ENCODE measurements at places on chromosomes 1 and 21. TPM values are rescaled to one million over a fixed set of nuclear protein-coding genes. Genes with fewer than 3 reads are reported as not detected.

The LIN28A gene
- polyA plus RNA-seq, result not detected

The AJAP1 gene
- polyA plus RNA-seq, result 0.13 TPM

The ADORA3 gene
- 4.6 TPM for polyA plus RNA-seq

The TCHHL1 gene
- polyA plus RNA-seq, result not detected

The FMO4 gene
- 4.8 TPM for polyA plus RNA-seq

The GCSAML gene
- polyA plus RNA-seq, result 0.81 TPM

The RUNX3 gene
- polyA plus RNA-seq, result 5.0 TPM

The MYOM3 gene
- 1.7 TPM for polyA plus RNA-seq

The TMOD4 gene
- 0.38 TPM for polyA plus RNA-seq

The SPATA21 gene
- 0.22 TPM for polyA plus RNA-seq

The PPIAL4G gene
- 0.01 TPM for polyA plus RNA-seq

The SLC9C2 gene
- 0.06 TPM for polyA plus RNA-seq

The CDK11A gene
- 232 TPM for polyA plus RNA-seq

The RGS18 gene
- polyA plus RNA-seq, result 0.48 TPM

GRCh38 chr1:109802901-109803561, 39.3 kb upstream of the EPS8L3 start:
- H3K36me3 ChIP-seq, result no peaks in the 10 kb centered on the region
- H3K27me3 ChIP-seq, result no peaks in the 10 kb centered on the region
- H3K4me1 ChIP-seq, result no peaks in the 10 kb centered on the region
- no peak overlapping the region for H3K4me3 ChIP-seq
- DNase-seq, result no peak

DNA sequence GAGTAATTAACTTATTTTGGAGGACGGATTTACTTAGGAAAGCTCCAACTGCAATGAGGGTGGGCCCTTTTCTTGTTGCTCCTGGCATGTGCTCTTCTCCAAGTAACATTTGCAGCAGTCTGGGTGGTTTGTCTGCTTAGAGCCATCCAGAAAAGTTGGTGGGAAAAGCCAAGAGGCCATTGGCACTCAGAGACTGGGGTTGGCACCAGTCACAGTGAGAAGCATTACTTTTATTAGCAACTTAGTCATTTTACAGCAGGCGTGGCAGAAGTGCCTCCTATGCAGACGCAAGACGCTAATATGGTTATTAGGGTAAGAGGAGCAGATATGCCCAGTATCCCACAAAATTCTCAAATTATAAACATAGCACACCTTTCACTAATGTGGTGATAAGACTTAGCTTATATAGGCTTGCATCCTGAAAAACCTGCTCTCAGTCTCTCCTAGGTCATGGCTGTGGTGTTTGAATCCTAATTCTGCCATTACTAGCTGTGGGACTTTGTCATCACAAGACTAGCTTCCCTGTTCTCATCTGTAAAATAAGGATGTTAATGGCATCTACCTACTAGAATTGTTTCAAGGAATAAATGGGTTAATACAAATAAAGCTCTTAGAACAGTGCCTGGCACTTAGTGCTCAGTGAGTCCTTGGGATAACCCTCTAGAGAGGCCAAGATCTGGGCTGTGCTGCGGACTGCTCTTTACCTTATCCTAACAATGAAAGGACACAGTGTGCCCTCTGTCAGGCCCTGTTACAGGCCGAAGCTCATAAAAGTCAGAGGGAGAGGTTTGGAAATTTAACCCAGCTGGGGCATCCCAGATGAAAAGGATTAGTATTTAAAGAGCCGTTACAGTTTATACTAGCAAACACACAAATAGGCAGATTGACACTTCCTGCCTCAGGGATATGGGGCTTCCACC, 154.6 kb downstream of the ROR1 start:
- H3K36me3 ChIP-seq, result no peaks in the 10 kb centered on the region
- no peak for DNase-seq
- no peaks in the 10 kb centered on the region for H3K27me3 ChIP-seq
- H3K27ac ChIP-seq, result no peak overlapping the region

- no peaks in the 10 kb centered on the region for H3K27me3 ChIP-seq
- no peaks in the 10 kb centered on the region for H3K36me3 ChIP-seq
- H3K4me1 ChIP-seq, result peaks cover 32% of the 10 kb centered on the region
- H3K27ac ChIP-seq, result no peak overlapping the region
- H3K4me3 ChIP-seq, result peak overlapping the region; percentile 43
- no peak for DNase-seq
Measured at GRCh38 chr1:159964144-159964543, 10.1 kb upstream of the SLAMF9 start.

DNA sequence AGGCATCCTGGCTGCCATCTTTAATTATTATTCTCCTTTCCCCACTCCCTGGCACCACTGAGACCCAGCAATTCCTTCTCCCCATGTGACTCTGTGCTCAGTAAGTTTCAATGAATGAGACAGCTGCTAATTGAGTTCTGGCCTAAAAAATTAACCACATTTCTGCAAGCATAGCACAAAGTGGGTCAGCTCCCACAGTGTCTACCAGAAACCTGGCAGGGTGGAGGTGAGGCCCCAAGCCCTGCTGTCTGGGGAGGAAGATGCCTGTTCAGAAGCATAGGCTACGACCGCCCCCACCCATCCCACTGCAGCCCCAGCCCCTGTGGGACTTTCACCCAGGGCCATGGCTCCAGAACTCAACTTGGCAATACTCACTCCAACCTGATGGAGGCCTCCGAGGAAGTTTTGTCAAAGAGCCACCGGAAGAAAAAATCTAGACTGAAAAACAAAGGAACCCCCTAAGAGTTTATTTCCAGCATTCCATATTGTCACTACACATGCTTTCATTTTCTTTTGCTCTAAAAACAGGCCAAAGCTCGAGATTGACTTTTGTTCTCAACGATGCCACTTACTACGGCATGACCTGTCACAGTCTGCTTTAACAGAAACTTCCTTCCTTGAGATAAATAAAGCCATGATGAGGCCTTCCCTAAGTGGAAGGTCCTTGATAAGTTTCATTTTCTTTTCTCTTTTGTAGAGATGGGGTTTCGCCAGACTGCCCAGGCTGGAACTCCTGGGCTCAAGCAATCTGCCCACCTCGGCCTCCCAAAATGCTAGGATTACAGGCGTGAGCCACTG, 26.5 kb downstream of the TMEM63A start:
- no peaks in the 10 kb centered on the region for H3K4me1 ChIP-seq
- H3K27me3 ChIP-seq, result no peaks in the 10 kb centered on the region
- H3K27ac ChIP-seq, result no peak overlapping the region

GRCh38 chr1:66686406-66686805, 65.9 kb upstream of the DYNLT5 start:
- H3K4me1 ChIP-seq, result no peaks in the 10 kb centered on the region
- DNase-seq, result no peak

- H3K27me3 ChIP-seq, result no peaks in the 10 kb centered on the region
- no peaks in the 10 kb centered on the region for H3K4me1 ChIP-seq
- no peak for DNase-seq
- no peak overlapping the region for H3K4me3 ChIP-seq
- peak overlapping the region; percentile 12 for H3K27ac ChIP-seq
Measured at GRCh38 chr1:227759341-227760300, 24.4 kb downstream of the SNAP47 start.

GRCh38 chr1:155093911-155094621, 15.4 kb downstream of the EFNA3 start:
- no peaks in the 10 kb centered on the region for H3K27me3 ChIP-seq
- peak; percentile 68 for DNase-seq
- no peak overlapping the region for H3K27ac ChIP-seq
- H3K36me3 ChIP-seq, result no peaks in the 10 kb centered on the region
- no peaks in the 10 kb centered on the region for H3K4me1 ChIP-seq

DNA sequence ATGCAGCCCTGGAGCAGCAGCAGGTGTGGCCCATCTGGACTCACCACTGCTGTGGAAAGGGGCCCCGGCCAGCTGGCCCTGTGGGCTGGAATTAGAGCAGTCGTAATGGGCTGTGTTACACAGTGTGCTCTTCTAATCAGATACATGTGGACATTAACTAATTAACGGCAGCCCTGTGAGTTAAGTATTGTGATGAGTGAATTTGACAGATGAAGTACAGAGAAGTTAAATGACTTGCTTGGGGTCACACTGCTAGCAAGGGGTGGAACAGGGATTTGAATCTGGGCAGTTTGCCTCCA, 58.6 kb downstream of the MDM4 start:
- no peak overlapping the region for H3K4me3 ChIP-seq
- H3K36me3 ChIP-seq, result no peaks in the 10 kb centered on the region

- no peaks in the 10 kb centered on the region for H3K4me1 ChIP-seq
- H3K27me3 ChIP-seq, result no peaks in the 10 kb centered on the region
- no peak overlapping the region for H3K27ac ChIP-seq
- no peak overlapping the region for H3K4me3 ChIP-seq
Measured at GRCh38 chr1:204114606-204115005, 37.2 kb downstream of the ETNK2 start.

DNA sequence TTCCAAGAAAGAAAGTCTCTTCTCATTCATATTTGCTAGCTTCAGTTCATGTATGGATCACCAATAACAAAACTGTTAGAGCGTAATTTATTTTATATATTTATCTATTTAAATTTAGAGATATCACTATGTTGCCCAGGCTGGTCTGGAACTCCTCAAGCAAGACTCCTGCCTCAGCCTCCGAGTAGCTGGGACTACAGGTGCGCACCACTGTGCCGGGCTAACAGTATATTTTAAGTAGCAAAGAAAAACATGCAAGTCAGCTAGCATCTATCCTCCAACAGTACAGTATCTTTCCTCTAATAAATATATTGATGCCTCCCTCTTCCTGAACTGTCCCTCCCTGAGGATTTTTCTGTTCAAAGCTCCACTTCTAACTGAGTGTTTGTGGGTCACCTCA, 21.5 kb downstream of the INPP5B start:
- peaks cover 5% of the 10 kb centered on the region for H3K4me1 ChIP-seq
- no peaks in the 10 kb centered on the region for H3K36me3 ChIP-seq
- H3K27ac ChIP-seq, result no peak overlapping the region
- no peak overlapping the region for H3K4me3 ChIP-seq
- no peak for DNase-seq

DNA sequence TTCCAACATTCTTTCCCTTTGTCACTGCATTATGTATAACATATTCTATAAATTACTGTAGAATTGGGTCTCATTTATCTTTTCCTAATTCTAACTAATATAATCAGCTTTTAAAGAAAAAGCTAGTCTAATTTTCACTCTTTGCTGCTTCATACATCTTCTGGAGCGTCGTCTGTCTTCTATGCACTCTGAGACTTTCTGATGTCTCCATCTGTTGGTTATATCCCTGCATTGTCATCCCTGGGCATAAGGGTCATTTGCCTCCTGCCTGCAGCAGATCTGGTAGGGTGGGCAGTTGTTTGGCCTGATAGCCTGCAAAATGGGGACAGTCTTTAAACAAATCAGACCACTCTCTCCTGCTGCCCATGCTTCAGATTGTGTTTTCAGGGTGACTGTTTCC, 40.8 kb upstream of the DYNLT5 start:
- no peak for DNase-seq
- no peaks in the 10 kb centered on the region for H3K4me1 ChIP-seq
- no peaks in the 10 kb centered on the region for H3K27me3 ChIP-seq

DNA sequence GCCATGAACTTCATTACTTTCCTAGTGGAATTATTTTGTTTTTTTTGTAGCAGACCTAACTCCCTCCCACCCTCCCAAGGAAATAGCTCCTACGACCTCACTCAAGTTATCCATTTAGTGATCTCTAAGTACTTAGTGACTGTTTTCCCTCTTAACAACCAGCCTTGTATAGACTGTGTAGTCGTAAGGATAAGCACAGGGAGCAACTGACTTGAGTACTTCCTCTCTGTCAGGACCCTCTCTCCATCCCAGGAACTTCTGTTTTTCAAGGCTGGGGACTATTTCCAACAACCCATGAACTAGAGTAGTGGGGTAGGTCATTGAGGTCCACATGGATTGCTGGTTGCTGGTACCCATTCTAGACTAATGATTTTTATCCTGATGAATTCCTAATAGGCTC, 1.9 kb downstream of the AGO1 start:
- no peak overlapping the region for H3K4me3 ChIP-seq
- peaks cover 14% of the 10 kb centered on the region for H3K4me1 ChIP-seq
- H3K27me3 ChIP-seq, result no peaks in the 10 kb centered on the region
- no peak overlapping the region for H3K27ac ChIP-seq
- no peak for DNase-seq

- DNase-seq, result no peak
- H3K27ac ChIP-seq, result no peak overlapping the region
- peaks cover 64% of the 10 kb centered on the region for H3K4me1 ChIP-seq
- no peak overlapping the region for H3K4me3 ChIP-seq
Measured at GRCh38 chr1:26851106-26851684, 11.8 kb upstream of the SFN start.

DNA sequence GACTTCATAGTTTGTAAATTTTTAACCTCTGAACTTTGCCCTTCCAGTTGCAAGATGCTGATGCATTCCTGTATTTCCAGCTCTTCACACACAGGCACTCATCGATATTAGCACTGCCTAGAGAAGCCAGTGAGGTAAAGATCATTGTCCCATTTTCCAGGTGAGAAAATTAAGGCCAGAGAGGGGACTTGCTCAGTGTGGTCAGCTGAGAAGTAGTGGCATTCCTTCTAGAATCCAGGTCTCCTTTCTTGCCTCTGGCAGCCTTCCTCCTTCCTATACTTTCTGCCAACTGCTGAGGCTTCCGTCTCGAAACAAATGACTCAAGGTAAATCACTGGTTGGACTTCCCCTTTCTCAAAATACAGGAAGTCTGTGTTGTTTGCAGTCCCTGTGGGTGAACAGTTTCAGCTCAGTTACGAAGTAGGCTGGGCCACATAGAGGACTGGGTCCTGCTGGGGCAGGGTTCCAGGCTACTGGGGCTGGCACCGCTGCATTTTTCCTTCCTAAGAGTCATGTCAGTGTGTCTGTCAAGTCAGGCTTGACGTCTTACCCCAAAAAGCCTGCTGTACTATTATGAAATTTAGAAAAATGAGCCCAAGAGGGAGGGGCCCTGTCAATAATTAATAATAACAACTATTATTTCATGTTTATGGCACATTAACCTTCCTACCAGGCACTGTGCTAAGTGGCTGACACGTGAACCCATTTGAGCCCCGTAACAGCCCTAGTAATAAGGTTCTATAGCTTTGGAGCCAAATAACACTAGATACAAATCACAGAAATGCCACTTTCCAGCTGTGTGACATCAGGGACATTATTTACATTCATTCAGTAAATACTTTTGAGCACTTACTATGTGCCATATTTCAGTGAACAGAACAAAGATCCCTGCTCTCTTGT, 16.6 kb upstream of the RNF19B start:
- peak; percentile 93 for DNase-seq
- no peaks in the 10 kb centered on the region for H3K27me3 ChIP-seq
- H3K27ac ChIP-seq, result peak overlapping the region; percentile 95
- no peaks in the 10 kb centered on the region for H3K4me1 ChIP-seq
- no peak overlapping the region for H3K4me3 ChIP-seq
- no peaks in the 10 kb centered on the region for H3K36me3 ChIP-seq

All from small intestine (tissue), 16 donors.